Neural crest cell (in vitro differentiated cells): ENCODE measurements at places on chromosomes 11 and 22.

DNA sequence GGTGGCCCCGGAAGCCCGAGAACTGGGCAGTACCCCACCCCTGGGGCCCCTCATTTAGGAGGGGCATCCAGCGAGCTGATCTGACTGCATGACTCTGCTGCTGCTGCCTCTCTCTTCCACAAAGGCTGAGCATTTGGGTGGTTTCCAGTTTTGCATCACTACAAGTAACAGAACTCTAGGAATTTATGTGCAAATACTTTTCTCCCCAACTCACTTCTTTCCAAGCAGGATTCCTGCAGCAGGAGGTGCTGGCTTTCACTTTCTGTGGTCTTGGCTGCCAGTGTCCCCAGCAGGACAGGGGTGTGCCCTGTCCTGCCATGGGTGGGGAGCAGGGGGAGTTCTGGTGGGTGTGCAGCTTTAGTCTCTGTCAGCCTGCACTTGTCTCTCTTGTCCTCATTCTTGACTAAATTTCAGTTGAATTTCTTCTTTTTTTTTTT is 21.2 kb downstream of the UPB1 start:
- DNase-seq, result no peak

GRCh38 chr11:2981130-2981529 is 11.0 kb downstream of the NAP1L4 start:
- DNase-seq, result no peak

DNA sequence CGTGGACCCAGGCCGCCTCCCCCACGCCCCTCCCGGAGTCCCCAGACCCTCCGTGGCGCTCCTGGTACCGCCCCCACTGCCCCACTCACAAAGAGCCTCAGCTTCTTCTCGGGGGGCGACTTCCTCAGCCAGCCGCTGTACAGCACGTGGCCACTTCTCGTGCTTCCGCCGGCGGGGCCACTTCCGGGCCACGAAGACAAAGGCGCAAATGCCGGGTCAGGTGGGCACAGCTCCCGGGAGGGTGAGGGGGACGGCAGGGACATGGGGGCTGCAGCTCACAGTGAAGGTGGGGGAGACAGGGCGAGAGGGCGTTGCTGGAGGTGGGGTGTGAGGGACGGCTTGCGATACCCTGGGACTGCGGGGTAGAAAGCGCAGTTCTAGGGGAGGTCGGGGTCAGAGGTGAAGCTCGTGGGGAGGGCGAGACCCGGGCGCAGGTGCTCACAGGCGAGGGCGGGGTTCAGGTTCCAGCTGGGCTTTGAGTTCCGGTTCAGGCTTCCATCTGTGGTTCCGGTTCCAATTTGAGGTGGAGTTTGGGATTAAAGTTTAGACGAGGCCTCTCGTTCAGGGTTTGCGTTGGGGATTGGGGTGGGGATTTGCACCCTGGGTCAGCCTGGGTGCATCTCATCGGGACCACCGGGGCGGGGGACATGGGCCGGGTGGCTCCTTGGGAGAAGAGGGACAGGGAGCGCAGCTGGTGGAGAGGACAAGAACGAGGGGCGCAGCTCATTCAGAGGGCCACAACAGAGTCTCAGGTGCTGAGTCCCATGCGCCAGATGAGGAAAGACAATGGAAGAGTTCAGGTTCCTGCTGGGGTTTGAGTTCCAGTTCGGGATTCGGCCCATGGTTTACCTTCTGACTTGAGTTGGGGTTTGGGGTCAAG is at the start of gene GAB4:
Gene GAB4, minus strand, starts transcription at position 371 of the 880 bp plus-strand sequence. Its CDS starts 108 bp downstream, at position 263.
- no peak for DNase-seq

GRCh38 chr11:134272381-134273316 is 3.5 kb upstream of the GLB1L3 start:
- no peak for DNase-seq

DNA sequence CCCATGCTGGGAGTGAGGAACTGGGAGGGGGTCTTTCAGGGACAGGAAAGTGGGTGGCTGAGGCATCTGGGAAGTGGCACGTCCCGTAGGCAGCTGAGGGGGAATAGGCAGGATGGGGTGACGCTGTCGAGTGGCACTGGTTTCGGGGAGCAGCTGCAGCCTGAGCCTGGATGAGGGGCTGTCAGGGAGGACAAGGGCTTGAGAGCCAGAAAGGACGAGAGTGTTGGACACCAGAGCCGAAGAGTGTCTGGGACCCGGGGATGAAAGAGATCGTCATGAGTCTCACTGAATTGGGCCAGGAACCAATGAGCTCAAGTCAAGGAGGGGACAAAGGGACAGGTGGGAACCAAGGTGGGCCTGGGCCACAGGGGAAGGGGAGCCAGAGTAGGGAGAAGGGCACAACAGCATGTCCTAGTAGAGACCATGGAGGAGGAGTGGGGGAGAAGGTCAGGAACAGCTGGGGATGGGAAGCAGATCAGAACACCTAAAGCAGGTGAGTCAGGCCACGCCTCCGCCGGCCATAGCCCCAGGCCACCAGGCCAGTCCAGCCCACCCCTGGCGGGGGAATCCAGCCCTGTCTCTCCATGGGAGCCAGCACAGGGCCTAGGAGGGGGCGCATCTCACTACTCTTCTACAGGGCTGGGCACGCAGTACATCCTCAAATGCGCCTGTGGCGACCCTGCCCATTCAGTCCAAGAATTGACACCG is 4.2 kb downstream of the RAB3IL1 start:
- no peak for DNase-seq

DNA sequence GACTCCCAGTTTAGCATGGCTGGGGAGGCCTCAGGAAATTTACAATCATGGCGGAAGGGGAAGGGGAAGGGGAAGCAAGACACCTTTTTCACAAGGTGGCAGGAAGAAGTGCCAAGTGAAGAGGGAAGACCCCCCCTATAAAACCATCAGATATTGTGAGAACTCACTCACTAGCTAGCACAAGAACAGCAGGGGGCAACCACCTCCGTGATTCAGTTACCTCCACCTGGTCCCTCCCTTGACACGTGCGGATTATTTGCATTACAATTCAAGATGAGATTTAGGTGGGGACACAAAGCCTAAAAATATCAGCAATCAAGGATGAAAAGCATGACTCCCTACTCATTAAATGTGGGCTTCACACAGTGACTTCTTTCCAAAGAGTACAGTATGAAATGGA is 155.0 kb upstream of the CCDC90B start:
- DNase-seq, result no peak

DNA sequence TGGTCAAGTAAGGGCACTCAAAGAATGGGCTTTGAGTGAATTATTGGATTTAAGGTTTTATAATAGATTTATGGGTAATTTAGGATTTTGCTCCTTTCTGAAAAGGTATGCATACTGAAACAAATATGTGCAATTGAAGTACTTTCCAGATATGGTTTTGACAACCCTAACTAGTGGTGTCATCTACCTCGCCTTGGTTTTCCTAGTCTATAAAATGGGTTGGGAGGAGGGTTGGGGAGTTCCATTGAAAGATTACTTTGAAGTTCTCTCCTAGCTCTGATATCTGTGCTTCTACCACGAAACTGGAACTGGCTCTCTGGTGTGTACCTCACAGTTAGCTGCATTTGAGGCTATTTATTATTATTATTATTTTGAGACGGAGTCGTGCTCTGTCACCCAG is 431 bp upstream of the SPTBN2 start:
- no peak for DNase-seq

- peak; percentile 56 for DNase-seq
Measured at GRCh38 chr11:134033696-134034491, 35.0 kb upstream of the JAM3 start.

- no peak for DNase-seq
Measured at GRCh38 chr11:15610881-15611280, 496.2 kb downstream of the INSC start.

GRCh38 chr11:119062779-119063178 is 4.8 kb upstream of the VPS11 start:
- no peak for DNase-seq

DNA sequence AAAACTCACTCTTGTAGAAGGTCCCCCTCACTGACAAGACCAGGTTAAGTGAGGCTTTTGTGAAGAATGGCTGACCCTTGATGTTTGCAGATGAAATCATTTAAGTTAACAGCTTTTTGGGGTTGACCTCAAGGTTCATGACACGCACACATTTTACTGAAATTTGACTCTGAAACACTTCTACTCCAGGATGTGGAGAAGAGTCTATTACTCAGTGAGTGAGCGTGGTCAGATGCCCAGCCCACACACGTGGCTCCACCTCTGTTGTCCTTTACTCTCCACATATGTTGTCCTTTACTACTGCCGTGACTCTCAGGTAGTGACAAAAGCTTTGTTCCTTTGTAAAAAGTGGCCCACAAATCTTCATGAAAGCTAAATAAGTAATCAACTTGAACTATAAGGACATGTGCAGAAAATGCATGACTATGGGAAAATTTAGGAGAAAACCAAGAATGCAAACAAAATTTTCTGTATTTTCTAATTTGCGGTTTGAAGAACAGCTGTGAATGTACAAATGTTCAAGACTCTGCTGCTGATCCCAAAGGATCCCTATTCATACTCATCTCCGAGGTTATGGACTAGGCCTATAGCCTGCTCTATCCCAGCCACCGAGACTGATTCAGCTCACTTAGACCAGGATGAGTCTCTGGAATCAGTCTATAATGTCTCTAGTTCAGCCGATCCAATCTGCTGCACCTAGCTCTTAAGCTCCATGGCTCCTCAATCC is 22.4 kb downstream of the XRRA1 start:
- DNase-seq, result no peak

DNA sequence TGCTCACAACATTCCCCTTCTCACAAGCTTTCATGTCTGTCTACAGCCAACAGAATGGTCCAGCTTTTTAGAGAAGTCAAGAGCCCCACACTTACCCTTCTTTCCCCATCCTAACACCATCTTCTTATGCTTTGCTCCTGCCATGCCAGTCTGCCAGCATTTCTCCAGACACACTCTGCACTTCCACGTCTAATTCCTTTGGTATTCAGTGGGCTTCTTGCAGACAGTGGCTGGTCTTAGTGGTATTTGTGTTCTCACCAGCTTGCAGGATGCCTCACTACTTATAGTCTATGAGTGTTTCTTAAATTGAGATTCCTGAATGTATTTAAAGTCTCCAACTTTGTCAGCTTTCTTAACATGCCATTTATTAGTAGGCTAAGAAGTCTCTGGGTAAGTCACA is 154.4 kb downstream of the BBOX1 start:
- no peak for DNase-seq

GRCh38 chr11:30015725-30016412 is 961 bp downstream of the KCNA4 start:
- DNase-seq, result no peak

GRCh38 chr11:68842427-68843051 is 823 bp upstream of the CPT1A start:
- DNase-seq, result no peak

GRCh38 chr11:130161441-130162145 is 2.0 kb downstream of the ST14 start:
- DNase-seq, result no peak

- DNase-seq, result peak; percentile 11
Measured at GRCh38 chr11:63682066-63683021, 1.0 kb downstream of the RTN3 start.

- DNase-seq, result no peak
Measured at GRCh38 chr11:105226091-105226490, 86.5 kb upstream of the CARD18 start.
